ENCODE measurements at places on chromosomes 12 and 14.

DNA sequence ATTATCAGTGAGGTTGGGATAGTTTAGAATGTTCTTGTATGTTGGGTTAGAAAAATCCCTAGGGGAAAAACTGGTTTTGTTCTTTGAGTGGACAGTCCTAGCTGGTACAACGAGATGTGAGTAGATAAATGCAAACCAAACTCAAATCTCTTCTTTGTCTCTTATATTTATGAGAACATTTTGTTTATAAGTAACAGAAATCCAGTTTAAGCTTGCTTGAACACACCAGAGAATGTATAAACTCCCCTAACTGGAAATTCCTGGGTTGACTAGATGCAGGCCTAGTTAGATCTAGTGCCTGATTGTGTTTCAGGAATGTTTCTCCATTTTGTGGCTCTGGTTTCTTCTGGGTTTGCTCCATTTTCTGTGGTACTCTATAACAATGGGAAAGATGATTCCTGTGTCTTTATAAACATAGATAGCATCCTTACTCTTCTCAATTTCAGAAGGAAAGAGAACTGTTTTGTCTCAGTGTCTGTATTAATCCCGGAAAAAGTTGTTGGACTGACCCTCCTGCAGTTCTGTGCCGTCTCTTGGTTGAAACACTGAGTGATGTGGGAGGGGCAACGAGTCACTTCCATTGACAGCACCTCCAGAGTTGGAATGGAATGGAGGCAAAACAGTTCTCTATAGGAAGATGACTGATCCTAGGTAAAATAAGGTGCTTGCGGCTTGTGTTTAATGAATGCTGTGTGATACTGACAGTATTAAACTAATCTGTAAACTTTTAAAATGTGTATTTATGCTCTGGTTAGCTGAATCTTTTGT lies 244.8 kb downstream of the TMTC2 start:
- no peak for DNase-seq

- DNase-seq = peak; percentile 12
Observed at GRCh38 chr12:50222275-50222783, 55.2 kb upstream of the CERS5 start.

DNA sequence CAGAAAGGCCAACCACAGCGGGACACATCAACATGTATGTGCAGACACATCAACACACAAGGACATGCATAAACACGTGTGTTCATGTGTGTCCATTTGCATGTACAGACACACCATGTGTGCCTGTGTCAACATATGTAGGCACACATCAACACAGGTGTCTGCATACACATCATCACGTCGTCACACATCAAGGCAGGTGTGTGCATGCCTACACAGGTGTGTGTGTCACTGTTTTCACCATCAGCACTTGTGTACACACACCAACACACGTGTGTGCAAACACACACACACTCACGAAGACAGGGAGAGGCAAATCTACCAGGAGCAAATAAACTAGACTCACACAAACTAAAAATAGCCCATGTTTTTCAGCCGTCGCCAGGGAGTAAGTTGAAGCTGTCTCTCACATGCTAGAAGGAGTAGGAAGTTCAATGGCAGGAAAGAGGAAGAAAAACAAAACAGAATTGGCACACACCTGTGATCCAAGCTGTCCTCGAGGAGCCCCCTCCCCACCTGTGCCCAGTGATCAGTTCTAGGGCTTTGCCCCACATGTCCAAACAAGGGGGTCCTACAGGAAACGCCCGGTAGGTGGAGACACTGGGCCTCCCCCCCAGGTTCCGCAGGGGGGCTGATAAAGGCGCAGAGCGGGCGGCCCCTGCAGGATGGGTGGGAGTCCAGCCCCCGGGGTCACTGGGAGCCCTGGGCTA lies 7.4 kb downstream of the SCARB1 start:
- no peak for DNase-seq

- DNase-seq = no peak
Observed at GRCh38 chr12:110754101-110754793, 11.6 kb upstream of the PPP1CC start.

DNA sequence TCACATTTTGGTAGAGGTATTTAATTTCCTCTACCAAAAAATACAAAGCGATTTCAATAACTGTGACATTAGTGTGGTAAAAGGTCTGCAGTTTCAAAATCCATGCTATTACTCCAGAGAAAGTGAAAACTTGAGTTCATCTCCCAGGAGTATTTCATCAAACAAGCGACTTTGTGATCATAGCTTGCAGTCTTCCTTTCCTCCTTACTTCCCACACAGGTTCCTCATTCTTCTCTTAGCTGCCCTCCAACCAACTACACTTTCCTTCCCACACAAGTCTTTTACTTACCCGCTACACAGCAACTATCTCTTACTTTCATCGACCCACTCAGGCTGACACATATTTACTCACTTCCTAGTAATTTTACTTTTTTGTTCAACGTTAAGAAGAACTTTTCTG lies 413.4 kb upstream of the USP15 start:
- no peak for DNase-seq

DNA sequence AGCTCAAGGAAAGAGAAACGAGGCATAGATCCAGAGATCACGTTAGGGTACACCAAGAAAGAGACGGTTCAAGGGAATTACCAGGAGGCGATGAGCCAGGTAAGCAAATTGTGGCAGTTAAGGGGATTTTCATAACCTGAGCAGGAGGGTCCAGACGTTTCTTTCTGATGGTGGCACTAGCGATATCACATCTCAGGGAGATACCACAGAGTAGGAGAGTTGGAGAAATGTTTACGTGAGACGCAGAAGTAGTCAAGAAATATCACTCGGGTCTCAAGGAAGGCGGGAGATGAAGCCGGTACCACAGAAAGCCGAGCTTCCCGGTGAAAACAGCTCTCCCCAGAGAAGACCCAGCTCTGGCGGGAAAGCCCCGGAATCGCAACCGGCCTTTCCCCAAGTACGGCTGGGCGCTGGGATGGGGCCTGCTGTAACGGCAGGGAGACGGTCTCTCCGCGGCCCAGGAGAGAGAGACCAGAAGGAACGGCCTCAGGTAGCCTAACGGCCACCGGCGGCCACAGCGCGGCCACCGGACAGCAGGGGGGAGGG lies 485 bp downstream of the SENP1 start:
- DNase-seq = peak; percentile 40

- DNase-seq = no peak
Observed at GRCh38 chr12:91327131-91327530, 144.5 kb upstream of the DCN start.

DNA sequence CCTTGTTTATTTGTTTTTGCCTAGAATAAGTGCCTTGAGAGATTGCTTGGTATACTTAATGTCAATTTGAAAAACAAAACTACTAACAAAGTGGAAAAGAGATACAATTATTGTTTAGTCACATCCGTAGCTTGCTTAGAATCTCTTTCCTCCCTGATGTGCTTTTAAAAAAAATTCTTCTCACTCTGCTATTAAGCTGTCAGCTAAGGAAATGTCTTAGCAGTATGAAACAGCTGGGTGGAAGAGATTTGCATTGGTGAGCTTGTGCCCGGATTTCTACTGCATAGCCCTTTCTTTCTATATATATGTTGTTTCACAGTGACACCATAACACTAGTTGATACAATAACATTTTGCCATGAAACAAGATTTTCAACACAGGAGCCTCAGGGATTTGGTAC lies 229.4 kb upstream of the RGS6 start:
- no peak for DNase-seq

DNA sequence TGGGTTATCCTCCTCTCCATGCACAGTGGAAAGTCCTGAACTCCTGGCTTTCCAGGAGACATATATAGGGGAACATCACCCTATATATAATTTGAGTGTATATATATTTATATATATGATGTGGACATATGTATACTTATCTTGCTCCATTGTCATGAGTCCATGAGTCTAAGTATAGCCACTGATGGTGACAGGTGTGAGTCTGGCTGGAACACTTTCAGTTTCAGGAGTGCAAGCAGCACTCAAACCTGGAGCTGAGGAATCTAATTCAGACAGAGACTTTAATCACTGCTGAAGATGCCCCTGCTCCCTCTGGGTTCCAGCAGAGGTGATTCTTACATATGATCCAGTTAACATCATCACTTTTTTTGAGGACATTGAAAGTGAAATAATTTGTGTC lies 4.4 kb downstream of the SSTR1 start:
- no peak for DNase-seq

DNA sequence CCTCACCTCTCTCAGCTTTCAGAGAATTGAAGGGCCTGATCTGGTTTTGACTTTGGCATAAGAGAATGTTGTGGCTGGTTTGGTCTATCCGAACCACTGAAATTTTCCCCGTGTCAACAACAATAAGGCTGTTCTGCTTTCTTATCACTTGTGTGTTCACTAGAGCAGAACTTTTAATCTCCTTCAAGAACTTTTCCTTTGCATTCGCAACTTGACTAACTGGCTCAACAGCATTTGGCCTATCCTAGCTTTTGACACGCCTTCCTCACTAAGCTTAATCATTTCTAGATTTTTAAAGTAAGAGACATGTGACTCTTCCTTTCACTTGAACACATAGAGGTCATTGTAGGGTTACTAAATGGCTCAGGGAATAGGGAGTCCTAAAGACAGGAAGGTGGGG lies 25.9 kb upstream of the EDDM3A start:
- peak; percentile 10 for DNase-seq

- DNase-seq = no peak
Observed at GRCh38 chr14:22474730-22475351, 114.2 kb downstream of the DAD1 start.

GRCh38 chr14:32073537-32074189 lies 3.4 kb upstream of the ARHGAP5 start:
- peak; percentile 93 for DNase-seq

DNA sequence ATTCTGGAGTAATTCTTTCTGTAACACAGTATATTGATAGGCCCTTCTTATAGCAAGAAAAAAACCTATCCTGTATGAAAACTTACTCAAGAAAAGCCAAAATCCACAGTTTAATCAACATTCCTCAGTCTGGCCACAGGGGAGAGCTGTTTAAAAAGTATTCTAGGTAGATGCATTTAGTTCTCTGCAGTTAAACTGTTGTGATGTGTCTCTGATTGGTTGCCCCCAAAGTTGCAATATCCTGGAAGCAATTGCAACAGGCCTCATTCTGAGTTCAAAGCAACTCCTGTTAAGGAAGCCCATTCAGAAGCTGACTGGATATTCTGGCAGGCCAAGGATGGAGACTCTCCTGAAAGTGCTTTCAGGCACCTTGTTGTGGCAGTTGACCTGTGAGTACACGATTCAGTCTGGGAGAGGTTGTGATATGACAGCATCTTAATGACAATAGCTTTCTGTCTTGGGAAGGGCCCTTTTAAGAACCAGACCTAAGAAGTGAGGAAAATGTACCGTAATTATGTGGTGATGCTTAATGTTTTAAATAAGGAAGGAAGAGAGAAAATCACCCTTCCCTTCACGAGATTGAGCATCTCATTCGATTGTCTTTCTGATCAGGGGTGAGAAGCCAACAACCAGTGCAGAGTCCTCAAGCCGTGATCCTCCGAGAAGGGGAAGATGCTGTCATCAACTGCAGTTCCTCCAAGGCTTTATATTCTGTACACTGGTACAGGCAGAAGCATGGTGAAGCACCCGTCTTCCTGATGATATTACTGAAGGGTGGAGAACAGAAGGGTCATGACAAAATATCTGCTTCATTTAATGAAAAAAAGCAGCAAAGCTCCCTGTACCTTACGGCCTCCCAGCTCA lies 420.7 kb downstream of the DAD1 start:
- DNase-seq = no peak

DNA sequence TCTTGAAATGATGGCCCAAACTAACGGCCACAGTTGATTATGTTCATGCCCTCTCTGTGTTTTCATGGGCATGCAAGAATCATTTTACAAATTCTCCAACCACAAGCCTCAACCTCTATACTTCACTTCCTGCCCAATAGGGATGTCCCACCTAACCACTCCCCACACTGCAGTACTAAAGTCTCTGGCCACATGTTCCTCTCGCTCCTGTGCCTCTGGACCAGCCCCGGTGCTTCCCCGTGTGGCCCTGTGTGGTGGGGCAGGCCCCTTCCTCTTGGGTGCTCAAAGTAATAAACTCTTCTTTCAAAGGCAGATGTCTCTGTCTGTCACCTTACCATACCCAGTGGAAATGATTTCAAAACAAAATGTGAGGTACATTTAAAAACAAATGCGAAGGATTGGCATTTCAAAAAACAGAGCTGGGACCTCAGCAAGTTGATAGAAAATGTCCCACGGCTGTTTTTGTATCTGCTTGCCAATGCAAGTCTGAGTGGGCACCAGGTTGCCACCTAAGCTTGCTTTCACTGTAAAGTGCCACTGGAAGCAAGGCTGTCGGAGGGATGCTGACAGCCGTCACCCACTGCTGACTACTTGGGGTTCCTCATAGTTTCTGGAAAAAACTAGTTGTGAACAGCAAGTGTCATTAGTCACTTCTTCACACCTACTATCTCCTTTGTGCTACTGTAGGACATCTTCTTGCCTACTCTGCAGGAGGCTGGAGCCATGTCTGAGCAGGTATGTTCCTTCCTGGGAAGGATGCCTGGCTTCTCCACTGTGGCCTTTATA lies 8.2 kb upstream of the SERPINA11 start:
- no peak for DNase-seq

- no peak for DNase-seq
Observed at GRCh38 chr12:115000038-115000437, 316.1 kb upstream of the TBX3 start.

DNA sequence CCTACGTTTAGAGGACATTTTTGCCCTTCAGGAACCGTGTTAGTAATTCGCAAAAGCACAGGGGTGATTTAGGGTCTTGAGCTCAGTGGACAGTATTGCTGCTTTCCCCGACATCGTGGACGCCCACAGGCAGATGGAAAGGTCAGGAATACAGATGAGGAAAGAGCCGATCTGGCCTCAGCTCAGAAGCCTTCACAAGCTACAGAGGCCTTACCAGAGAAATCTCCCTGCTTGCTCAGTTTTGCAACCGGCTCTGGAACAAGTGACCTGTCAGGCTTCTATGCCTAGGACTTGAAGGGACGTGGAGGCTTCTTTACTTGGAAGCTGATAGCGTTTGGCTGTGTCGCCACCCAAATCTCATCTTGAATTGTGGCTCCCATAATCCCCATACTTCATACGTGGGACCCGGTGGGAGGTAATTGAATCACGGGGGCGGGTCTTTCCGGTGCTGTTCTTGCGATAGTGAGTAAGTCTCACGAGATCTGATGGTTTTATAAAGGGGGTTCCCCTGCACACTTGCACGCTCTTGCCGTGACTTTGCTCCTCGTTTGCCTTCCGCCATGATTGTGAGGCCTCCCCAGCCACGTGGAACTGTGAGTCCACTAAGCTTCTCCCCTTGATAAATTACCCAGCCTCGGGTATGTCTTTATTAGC lies 332.5 kb downstream of the MED13L start:
- no peak for DNase-seq

DNA sequence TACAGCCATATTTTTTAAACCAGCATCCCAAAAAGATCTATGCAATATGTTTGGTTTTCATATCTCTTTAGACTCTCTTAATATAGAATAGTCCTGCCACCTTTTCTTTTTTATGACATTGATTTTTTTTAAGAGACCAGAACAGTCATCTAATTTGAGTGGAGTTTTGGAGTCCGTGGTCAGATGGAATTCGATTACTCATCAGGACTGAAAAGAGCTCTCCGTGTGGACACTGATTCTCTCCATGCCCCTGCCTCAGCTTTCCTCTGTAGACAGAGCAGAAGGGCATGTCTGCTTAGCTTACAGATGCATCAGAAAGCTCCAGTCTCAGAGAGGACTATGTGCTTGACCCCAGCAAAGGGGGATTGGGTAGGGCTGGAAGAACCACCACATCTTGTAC lies 27.8 kb downstream of the SMCO2 start:
- DNase-seq = no peak

- no peak for DNase-seq
Observed at GRCh38 chr14:91901449-91902226, 34.3 kb upstream of the TC2N start.
